ENCODE measurements at places on chromosomes 11 and 22.

GRCh38 chr11:113202431-113202830 lies 112.0 kb upstream of the TTC12 start:
- DNase-seq: no peak

DNA sequence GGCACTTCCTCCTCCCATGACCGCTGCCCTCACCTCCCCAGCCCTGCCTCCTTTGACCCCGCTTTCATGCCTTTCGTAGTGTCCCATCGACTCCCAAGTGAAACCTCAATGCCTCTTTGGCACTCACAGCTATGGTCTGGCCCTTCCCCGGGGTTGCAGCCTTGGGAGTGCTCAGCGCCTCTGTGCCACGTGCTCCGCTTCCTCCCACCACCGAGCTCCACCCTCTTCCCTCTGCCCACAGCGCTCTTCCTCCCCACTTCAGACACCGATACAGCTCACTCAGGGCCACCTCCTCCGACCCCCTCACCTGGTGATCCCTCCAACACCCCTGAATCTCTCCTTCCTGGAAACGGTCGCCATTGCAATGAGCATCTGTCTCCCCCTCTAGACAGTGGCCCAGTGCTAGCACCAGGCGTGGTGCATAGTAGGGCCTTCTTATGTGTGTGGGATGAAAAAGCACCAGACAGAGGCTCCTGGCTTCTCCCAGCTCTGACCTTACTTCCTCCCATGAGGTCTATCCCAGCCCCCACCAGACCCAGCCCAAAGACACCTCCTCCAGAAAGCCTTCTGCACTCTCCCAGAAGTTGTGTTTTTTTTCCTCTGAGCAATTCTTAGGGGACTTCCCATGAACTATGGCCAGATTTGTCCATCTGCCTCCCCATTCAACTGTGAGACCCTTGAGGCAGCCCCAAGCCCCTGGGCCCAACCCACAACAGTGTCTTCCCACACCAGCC lies 16.4 kb upstream of the SCGB1A1 start:
- DNase-seq: no peak

DNA sequence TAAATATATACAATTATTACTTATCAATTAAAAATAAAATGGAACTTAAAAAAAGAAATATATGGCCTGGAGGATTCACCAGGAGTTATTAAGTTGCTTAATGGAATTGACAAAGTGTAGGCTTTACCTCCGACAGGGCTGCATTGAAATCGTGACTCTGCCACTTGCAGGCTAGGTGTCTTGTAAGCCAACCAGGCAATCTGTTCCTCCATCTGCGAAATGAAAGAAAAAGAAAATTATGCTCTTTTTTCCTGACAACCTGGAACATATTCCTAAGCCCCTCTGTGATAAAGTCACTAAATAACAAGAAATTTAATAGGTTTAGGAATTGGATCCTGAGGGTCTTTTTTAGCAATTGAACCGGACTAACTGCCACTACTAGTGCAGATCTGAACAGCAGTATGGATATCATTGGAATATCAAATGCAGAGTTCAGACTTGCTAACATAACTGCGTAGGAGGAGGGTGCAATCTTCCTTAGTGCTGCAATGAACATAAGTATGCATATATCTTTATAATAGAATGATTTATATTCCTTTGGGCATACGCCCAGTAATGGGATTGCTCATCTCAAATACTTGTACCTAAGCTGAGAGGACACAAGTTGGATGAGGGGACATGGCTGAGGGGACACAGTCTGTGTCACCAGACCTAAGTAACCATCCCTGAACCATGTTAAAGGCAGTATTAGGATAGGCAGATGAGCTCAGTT lies 42.5 kb upstream of the CEP126 start:
- no peak for DNase-seq

- DNase-seq: peak; percentile 66
Measured at GRCh38 chr22:42937164-42937843, 77.6 kb downstream of the PACSIN2 start.

DNA sequence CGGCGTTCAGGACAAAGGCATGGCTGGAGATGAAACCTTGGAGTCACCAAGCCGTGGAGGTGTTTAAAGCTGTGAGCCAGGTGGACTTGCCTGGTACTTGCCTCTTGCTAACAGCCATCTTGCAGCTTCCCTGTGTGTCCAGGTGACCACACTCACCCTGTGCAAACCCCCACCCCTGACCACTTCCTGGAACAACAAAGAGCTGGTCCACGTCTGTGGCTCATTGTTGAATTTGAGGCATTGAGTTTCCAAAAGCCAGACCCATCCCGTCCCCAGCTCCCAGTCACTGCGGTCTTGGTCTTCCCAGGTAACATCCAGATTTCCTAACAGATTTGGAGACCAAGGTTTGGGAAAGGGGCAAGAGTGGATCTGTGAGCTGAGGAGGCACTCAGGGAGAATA lies 18.5 kb downstream of the DHCR7 start:
- DNase-seq: no peak

DNA sequence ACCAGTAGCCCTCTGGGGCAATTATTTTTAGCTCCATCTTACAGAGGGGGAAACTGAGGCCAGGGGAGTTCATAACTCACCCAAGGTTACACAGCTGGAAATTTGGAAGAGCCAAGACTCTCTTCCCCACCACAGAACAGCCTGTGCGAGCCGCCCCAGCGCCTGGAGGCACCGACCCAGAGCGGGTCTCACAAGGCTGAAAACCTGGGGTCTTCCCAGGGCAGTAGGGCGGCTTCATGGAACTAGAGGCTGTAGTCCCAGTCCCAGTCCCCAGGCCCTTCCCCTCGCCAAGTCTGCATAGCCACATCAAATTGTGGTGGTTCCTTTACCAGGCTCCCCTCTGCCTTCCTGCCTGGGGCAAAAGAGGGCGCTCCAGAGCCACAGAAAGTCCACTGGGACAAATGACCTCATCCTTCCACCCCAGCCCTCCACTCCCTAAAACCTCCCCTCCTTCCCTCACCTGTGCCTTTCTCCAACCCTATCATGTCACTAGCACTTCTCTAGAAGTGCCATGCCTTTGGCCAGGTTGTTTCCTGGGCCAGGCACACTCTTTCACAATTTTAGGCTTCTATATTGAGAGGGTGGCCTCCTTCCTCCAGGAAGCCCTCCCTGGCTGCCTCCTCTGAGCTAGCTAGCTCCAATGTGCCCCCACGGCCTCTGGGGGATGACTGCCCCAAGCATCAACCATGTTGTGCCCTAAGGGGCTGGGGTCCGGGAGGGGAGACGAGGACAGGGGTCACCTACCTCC lies 15.2 kb upstream of the CDC42EP1 start:
- DNase-seq: peak; percentile 83

DNA sequence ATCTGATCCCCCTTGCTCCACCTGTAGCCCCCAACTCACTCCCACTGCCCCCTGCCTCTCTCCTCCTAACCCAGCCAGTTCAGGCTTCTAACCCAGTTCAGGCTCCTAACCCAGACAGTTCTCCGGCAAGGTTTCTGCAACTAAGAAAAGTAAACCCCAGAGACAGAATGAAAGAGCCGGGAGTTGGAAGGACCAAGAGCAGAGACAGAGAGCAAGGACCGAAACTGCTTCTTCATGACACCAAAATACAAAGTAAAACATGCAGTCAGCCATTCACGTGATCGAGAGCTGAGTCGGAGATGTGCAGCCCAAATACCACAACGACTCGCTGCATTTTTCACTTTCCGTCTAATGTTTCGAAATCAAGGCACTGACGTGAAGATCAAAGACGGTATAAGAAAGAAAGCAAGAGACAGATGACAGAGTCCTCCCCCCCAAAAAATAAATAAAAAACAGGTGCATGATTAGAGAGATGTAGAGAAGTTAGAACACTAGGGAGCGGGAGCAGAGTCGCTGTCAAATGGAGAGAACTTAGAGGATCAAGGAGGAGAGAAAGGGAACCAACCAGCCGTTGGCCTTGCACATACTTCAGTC lies 884 bp downstream of the IL10RA start:
- DNase-seq: no peak

DNA sequence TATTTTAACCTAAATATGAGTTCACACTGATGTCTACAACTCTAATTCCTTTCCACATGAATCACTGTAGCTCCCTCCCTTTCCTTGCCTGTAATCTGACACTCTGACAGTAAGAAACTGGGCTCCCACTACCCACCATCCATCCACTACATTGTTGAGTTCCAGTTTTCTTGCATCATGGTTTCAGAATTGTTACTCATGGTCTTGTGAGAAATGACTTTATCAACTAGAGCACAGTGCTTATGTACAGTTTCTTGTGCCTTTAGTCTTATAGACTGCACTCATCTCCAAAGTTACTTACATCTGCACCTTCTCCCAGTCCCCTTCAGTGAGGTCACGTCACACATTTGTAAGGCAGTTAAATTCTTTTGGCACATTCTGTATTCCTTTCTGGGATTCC lies 78.6 kb downstream of the RTL6 start:
- DNase-seq: no peak

- peak; percentile 32 for DNase-seq
Measured at GRCh38 chr11:9573775-9574621, 528 bp downstream of the WEE1 start.

DNA sequence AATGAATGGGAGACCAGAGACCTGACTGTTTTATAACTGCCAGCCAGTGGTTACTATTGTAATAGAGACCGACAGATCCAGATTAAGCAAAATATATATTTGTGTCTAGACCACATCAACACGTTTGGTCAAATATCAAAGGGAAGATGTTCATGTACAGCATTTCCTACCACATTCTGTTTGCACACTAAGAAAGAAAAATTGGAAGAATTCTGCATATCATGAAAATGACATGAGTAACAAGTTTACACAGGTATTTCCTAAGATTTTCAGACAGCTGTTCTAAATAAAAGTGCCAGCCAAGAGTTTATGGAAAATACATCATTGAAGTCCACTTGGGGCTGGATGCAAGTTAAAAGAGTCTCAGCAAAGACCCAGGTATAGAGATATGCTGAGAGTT lies 145.5 kb upstream of the ANO3 start:
- DNase-seq: peak; percentile 30

GRCh38 chr11:128244871-128245270 lies 342.5 kb downstream of the ETS1 start:
- DNase-seq: peak; percentile 64

- no peak for DNase-seq
Measured at GRCh38 chr22:17817079-17817478, 42.8 kb upstream of the BID start.

- peak; percentile 63 for DNase-seq
Measured at GRCh38 chr11:33734441-33735270, 1.6 kb downstream of the CD59 start.

- DNase-seq: no peak
Measured at GRCh38 chr11:89477175-89477574, 14.0 kb downstream of the NOX4 start.

GRCh38 chr11:108672786-108673185 lies 7.9 kb downstream of the DDX10 start:
- no peak for DNase-seq

DNA sequence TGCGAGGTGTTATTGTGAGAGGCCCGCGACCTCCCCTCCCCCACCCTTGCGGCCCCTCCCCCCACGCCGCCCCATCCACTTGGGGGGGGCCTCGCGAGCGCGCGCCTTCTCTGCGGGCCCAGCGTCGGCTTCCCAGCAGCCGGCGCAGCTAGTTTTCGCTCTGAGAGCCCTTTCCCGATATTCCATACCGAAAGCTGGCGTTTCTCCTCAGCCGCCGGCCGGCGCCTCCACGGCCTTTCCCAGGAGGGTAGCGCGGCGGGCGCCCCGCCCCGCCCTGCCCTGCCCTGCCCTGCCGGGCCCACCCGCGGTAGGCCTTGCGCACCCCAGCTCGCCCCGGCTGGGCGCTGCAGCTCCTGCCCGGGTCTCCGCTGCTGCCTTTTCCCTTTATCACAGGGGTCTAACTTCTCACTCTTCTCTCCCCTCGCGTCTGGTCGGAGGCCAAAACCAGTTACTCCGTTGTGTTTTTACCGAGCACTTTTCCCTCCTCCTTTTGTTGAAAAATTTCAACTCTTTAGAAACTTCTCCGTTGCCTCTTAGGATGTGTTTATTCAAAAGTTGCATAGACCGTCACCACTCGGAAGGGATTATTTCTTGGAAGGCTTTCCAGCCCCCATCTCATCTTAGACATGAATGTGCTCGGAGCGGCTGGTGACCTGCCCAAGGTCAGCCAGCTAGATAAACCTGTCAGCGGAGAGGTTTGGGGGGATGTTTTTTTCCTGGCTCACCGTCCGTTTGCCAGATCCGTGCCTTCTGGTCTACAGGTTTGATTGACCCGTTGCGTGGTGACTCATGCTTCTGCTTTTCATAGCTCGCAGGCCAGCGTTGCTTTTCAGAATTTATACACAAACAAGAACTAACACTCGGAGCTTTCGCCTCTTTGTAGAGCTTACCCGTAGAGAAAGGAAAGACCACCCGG lies 648 bp downstream of the PAFAH1B2 start:
- DNase-seq: peak; percentile 78

DNA sequence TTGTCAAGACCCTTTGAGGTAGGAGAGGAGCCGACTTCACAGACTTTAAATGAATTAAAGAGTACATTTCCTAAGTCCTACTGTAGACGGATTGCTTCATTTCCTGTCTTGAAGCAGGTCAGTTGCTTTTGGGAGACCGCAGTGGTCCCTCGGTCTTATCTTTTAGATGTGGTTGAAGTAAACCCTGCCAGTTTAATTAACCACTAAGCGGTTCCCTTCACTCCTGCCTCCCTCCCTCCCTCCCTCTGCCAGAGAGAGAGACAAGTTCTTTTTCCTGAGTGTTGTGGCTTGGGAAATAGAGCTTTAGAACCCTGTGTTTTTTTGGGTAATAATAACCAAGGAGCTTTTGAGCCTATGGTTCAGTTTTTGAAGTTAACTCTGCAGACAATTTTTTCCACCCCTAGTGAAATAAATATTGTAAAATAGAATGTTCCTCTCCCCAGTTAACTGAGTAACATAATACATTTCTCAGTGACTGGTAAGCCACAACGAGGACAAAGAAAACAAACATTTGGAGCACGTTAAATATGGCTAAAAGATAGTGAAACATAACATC lies 147.5 kb downstream of the LDLRAD3 start:
- DNase-seq: peak; percentile 90

GRCh38 chr11:96035031-96035739 lies 111.3 kb upstream of the MTMR2 start:
- peak; percentile 45 for DNase-seq

- DNase-seq: no peak
Measured at GRCh38 chr11:95531116-95531515, 258.5 kb downstream of the FAM76B start.

DNA sequence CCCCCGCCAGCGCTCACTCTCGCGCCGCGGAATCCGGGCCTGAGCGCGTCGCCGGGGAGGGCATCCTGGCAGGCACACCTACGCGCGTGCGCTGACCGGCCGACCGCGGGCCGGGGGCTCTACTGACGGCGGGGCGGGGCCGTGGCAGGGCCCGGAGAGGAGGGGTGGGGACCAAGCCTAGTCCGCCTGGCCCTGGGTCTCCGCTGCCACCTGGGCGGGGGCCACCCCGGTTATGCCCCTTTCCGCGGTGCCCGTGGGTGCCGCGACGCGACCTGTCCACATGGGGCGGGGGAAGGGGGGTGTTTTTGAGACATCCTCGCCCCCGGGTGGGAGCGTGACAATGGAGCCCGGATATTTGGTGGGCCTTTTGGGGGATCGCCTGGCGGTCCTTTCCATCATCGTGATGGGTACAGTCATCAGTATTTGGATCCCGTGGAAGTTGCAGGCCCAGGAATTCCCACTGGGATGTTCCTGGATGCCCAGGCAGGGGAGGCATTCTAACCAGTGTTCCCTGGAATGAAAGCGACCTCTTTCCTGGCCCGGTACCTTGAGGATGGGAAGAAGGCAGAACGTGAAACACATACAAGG lies 2.2 kb downstream of the NCAM1 start:
- DNase-seq: no peak
